ENCODE measurements at places on chromosomes 5 and 9.

DNA sequence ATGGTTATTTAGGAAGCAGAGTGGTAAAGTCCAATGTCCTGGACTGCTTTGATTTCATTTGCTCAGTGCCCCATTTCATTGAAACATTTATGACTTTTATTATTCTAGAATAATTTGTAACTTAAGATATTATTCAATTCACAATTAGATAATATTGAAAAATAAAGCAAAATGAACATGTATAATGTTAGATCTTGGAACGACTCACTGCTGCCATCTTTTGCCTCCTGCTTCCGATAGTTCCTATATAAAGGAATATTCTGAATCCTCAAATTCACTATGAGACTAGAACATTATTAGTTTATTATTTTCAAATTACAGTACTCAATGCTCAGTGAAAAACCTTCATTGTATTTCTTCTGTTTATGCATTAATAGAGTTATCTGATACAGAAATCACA is 2.3 kb upstream of the CTNND2 start:
- no peak for DNase-seq

DNA sequence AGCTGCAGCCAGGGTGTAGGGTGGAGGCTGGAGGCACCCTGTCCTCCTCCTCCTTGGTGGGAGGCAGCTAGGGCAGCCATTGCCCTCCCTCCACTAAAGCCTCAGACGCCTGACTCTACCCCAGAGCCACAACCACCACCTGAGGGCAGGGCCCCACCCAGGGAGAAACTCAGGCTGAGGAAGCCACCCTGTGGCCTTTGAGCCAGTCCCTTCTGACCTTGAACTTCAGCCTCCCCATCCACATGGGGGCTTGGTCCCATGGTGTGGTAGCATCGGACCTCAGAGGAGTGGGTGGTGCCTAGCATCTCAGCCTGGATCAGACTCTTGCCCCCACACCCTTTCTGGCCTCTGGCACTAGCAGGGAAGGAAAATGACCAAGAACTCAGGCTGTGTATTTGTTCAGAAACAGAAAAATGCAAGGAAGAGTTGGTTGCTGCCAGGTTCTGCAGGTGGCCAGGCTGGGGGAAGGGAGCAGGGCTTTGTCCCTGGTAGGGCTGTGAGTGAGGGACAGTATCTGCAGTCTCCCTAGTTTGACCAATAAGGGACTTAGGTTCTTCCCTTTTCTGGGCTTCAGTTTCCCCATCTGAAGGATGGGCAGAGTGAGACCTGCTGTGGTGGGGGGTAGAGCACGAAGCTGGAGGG is 3.2 kb downstream of the DAB2IP start:
- DNase-seq = no peak

- DNase-seq = no peak
Measured at GRCh38 chr9:73165911-73166310, 14.2 kb downstream of the ANXA1 start.

DNA sequence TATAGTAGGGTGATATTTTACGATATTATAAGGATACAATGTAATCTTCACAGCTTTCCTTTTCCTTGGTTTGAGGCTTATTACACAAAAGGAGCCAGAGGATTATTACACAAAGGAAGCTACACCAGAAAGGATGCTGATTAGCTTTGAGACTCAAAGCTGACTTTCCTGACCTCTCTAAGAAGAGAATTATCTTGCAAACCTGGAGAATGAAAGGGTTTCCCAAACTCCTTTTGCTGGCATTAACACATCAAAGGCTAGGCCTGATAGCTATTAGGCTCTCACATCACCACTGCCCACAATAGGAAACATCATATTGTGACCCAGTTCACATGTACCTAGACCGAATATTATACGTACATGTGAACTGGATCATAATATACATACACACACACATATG is 34.2 kb upstream of the CHD1 start:
- no peak for DNase-seq

DNA sequence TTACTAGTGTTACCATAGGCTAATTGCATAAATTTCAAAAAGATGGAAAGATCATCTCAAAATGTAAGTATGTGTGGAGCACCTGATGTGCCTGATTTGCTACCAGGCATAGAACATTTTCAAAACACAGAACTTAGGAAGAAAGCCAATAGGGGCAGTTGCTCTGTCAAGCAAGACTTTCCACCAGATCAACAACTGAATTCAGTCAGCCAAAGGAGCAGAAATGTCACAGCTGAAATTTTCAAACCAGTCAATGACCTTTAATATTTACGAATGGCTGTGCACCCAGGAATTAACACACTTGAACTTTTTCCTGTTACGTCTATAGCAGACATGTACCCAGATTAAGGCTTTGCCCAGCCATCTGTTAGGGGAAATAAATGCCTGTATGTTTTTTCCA is 452.8 kb upstream of the PTGER4 start:
- no peak for DNase-seq

DNA sequence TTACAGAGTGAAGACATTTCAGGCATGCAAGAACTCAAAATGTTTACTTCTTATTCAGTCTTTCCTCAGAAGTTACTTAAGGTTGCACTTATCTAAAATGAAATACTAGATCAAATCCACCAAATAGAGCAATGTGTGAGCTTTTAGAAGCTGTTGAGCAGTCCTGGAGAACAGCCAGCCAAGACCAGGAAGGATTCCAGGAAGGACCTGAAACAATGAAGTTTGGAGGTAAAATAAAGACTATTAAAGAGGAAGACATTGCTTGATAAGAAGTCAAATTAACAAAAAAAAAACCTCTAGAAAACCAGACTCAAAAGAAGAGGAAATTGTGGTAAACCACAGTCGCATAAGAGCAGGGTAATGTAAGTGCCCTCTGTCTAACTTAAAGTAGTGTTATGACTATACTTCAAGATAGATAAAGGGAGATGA is 156.2 kb upstream of the S1PR3 start:
- no peak for DNase-seq

DNA sequence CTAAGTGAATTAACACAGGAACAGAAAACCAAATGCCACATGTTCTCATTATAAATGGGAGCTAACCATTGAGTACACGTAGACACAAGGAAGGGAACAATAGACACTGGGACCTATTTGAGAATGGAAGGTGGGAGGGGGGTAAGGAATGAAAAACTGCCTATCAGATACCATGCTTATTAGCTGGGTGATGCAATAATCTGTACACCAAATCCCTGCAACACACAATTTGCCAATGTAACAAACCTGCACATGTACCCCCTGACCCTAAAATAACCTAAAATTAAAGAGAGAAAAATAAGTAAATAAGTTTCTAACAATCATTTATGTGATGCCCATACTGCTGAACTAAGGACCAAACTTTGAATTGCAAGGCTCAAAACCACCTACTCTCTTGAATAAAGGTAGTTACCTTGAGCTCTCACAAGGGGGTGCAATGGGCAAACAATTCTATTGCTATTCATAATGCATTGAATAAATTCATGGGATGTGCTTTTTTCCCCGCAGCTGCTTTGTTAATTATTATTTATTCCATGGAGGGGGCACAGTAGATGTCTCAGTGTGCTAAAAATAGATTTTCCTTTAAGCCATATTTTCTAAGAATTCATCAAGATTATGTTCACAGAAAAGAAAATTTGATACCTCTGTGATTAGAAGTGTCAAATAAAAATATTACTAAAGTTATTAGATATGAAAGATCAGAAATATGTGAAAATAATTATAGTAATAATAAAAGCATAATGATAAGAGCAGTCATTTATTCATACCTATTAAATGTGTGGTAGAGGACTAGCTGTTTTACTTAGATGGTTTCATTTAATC is 76.2 kb upstream of the PTPN3 start:
- no peak for DNase-seq

Measured in activated naive CD4-positive, alpha-beta T cell treated with Interleukin-2 at 50 U/mL for 16 hours (primary cell).